ELR (cell line): ENCODE measurements at places on chromosomes 3 and 15.

GRCh38 chr3:188060840-188061544, 93.0 kb upstream of the LPP start:
- peak; percentile 84 for DNase-seq

- no peak for DNase-seq
Measured at GRCh38 chr15:69910514-69910913, 187.2 kb downstream of the TLE3 start.

- DNase-seq = no peak
Measured at GRCh38 chr15:84813435-84813834, 3.7 kb upstream of the ALPK3 start.

- no peak for DNase-seq
Measured at GRCh38 chr3:132569580-132569979, 27.5 kb upstream of the ACKR4 start.

- peak; percentile 84 for DNase-seq
Measured at GRCh38 chr3:155428563-155428962, 135.1 kb upstream of the STRIT1 start.

GRCh38 chr3:71616571-71617021, 33.1 kb upstream of the FOXP1 start:
- DNase-seq = no peak

DNA sequence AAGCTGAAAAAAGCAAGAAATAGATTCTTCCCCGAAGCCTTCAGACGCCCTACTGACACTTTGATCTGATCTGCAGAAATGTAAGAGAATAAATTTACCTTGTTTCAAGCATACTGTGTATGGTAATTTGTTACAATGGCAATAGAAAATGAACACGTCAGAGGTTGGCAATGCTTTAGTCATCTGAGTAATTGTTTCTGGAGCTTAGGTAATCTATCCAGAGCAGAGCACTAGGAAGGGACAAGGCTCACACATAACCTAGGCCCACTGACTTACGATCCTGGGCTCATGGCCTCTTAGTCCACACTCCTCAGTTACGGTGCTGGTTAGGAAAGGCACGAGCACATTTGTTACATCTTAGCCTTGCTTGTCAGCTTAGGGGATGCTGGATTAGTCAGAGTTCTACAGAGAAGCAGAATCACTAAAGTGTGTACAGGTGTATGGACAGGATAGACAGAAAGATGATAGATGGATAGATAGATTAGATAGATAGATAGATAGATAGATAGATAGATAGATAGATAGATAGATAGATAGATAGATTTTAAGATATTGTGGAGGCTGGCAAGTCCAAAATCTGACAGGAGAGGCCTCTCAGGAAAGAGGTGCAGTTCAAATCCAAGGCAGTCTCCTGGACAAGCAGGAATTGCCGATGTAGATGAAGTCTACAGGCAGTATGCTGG, 46.8 kb upstream of the TBC1D23 start:
- DNase-seq = peak; percentile 33

GRCh38 chr3:188797045-188797444, 374.7 kb upstream of the TPRG1 start:
- no peak for DNase-seq

- peak; percentile 54 for DNase-seq
Measured at GRCh38 chr15:45442507-45443135, 64.3 kb upstream of the GATM start.

DNA sequence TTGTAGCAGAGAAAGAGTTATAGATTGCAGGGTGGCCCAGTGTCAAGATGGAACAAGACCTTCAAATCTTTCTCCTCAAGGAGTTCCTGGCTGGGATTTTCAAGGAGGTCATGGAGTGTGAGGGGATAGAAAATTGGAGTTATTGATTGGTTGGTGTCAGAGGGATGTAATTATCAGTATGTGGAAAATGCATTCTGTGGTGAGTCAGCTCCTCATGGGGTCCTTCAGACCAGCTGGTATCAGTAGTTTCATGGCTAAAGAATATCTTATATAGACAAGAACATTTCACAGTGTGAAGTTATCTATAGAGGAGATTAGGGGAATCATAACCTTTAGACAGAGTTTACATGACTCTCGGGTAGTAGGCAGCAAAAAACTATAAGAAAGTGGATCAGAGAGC, 1114.0 kb upstream of the GBE1 start:
- no peak for DNase-seq

DNA sequence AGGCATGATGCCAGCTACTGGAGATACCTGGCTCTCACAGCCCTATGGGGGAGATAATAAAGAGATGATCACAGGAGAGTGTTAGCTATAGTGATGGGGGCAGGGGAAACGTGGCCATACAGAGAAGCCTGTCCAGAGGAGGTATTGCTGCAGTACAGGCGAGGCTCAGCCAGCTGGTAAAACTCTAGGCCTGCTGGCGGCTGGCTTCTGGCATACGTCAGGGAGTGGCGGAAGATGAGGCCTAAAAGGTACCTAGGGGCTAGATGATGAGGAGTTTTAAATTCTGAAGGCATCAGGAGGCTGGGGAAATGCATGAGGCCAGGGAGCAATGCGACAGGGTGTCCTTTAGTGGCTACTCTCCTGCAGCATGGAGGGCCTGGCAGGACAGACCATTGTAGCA, 110.7 kb downstream of the EEFSEC start:
- no peak for DNase-seq

DNA sequence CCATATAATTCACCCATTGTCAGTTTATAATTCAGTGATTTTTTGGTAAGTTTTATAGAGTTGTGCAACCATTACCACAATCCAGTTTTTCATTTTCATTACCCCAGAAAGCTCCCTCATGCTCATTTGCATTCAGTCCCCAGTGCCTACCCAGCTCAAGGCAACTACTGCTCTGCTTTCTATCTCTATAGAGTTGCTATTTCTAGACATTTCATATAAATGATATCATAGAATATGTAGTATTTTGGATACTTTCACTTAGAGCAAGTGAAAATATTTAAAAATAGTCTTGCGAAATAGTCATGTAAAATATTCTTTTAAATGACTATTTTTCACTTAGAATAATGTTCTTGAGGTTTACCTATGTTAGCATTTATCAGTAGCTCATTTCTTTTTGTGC, 42.1 kb downstream of the ZNF654 start:
- no peak for DNase-seq

DNA sequence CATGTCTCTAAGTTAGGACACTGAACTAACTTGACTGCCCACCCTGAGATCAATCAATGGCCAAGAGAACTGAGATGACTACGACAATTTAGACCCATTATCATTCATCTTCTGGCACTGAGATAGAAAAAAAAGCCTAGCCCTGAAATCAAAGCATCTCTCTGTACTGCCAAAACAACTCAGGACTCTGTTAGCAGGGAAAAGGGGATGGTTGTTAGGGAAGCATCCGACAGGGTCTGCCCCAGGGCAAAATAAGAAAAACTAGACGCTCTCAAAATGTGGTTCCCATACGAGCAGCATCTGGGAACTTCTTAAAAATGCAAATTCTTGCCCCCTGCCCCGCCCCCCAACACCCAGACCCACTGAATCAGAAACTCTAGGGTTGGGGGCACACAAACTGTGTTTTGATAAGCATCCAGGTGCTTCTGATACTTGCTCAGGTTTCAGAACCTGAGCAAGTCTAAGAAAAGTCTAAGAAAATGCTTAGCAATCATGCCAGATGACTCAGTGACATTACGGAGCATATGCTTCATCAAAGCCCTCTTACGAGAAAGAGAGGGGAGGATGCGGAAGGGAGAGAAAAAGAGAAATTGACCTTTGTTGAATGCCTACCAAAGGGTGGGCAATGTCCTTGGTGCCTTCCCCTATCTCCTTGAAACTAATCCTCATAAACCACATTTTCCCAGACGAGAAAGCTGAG, 172.8 kb upstream of the HES1 start:
- peak; percentile 40 for DNase-seq

DNA sequence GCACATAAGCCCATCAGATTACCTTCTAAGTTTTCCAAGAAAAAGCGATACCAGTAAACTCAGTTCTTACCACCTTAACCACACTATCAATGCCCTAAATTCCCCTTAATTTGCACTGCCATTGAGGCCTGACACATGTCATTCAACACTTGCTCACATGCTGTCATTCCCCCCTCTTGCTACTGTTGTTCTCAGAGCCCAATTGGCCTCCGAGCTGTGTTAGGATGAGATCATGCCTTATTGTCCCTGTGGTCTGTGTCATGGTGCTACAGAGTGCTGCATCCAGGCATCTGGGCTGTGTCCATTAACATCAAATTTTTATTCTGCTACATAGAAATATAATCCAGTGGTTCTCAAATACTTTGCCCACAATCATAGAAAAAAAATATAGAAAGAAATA, 213.6 kb downstream of the SSR3 start:
- no peak for DNase-seq

DNA sequence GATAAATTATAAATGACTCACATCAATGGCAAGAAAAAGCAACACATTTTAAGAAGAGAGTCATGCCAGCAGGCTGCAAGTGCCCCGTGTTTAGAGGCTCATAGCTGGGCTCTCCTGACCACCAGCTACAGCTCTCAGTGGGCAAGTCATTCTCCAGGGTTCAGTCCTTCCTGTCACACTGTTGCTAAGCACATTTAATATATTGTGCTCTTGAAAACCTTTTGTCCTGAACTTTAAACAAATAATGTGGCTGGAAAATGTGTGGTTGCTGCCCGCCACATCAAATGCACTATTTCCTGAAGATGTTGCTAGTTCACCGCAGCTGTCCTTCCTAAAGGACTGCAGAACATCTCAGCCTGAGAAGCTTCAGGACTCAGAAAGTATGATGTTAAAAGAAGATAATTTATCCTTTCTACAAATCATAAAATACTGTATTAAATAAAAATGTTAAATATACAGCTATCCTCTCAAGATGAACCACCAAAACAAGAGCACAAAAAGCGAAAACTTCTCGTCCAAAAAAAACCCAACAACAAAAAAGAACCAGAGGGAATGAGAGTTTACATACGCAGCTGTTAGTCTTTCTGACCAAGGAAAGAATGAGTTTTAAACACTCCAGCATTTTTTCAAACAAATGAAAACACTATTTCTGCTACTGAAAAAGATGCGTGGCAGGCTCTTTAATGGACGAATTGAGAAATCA, 951 bp downstream of the TARS3 start:
- peak; percentile 49 for DNase-seq

DNA sequence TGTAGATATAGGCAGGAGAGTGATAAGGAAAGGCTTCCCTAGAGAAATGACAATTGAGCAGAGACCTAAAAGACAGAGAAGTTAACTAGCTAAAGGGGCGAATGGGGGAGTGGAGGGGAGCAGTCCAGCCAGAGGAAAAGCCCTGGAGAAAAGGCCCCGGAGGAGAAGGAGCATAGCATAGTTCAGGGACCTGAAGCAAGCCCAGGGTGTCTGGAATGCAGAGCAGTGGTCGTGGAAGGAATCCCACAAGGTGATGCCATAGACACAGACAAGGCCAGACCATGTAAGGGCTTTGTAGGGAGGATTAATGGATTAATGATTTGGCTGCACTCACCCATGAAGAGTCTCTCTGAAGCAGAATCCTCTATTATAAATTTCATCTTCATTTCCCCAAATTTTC, 45.8 kb upstream of the LRRN1 start:
- DNase-seq = no peak

DNA sequence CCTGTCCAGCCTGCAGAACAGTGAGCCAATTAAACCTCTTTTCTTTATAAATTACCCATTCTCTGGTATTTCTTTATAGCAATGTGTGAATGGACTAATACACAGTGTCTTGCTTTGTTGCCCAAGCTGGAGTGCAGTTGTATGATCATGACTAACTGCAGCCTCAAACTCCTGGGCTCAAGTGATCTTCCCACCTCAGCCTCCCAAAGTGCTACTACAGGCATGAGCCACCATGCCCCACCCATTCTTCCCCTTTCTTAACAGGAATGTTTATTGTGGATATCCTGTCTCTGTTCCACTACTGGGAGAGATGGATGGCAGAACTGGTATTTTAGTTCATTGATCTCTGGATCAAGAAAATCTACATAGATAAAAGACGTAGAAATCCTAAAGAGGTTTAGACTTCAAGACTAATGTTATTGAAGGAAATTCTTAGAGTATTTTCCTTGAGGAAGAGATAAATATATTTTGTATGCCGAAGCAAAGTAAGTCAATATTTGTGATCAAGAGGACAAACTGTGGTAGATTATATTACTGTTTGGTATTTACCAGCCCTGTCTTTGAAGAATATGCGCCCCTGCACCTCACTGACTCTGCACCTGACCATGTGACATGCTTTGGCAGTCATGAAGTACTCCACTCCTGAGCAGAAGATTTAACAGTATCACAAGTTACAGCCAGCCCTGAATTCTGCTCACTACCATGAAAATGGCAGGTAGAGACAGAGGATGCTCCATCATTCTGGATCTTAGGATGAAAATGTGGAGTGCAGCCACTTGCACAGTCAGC, 42.9 kb downstream of the UACA start:
- peak; percentile 52 for DNase-seq
